ENCODE measurements at places on chromosomes 7 and 10.
A peak's percentile ranks its signal among the peaks of the same experiment; 100 is the strongest.

GRCh38 chr10:78549140-78549935 lies 515.7 kb downstream of the RPS24 start:
- DNase-seq = no peak

GRCh38 chr10:27242951-27243551 lies 2.5 kb upstream of the ACBD5 start:
- DNase-seq = peak; percentile 87

DNA sequence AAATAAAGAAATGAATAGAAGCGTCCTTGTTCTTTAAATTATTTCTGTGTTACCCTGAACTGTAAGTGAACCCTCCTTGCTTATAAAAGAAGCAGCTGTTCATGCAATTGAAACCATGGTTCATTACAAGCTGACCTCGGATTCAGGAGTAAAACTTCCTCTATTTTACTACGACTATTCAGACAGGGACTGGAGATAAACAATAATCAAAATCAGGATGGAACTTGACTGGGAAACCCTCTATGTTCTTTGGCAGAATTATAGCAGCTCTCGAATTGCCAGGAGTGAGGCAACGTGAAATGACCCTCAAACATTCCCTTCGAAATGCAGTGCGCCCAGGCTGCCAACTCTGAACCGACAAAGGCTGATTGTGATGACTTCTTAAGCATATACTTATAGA lies 172.1 kb downstream of the CYP26A1 start:
- DNase-seq = no peak

- no peak for DNase-seq
Measured at GRCh38 chr7:88586890-88587289, 172.6 kb upstream of the ZNF804B start.

- DNase-seq = no peak
Measured at GRCh38 chr10:93337309-93337721, 144.8 kb downstream of the MYOF start.

GRCh38 chr7:5636446-5636835 lies 145.0 kb downstream of the RNF216 start:
- no peak for DNase-seq

DNA sequence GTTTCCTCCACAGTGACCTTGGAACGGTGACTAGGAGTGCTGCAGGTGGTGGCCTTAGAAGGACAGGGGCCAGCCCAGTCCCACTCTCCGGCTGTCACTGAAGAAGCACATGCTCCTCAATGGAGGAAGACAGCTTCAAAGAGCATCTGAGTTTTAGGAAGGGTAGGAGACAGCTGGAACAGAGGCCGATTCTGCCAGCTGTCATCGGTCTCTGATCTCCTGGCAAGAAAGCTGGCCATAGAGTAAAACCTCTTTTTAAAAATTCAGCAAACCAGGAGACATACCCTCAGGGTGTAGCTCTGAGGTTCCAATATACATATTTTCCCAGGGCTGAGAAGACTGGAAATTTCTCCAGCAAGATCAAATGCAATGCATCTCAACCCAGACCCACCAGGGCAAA lies 55.9 kb downstream of the KCNMA1 start:
- no peak for DNase-seq

DNA sequence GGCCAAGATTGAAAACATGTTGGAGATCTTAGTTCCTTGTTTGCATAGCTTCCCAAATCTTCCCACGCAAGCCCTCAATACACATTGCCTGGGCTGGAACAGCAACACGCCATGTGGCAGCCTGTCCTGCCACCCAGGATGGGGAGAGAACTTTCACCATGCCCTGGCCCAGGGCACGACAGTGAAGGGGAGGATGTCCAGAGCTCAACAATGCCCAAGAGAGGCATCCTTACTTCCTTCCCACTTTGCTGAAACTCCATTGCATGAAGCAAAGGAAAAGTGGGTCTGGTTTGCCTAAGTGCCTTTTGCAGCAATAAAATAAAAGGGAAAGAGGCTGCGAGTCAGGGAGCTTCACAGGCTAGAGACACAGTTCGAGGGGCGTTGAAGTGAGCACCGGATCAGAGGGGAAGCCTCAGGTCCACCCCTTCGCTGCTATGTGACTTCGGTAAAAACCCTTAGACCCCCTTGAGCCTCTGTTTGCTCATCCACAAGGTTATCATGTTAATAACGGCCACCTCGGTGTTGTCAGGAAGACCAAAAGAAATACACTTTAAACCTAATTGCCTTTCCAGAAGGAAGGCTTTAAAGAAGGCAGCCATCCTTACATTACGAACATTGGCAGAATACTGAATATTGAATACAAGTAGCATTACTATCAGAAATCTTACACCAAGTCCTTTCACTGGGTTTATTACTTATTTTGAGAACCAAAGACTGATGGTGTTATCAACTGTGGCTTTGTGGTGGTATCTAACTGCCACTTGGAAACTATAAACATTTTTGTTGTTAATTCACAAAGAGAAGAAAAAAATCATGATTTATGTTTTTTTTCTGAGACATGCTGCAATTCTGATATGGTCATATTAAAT lies 133.3 kb downstream of the ICA1 start:
- DNase-seq = peak; percentile 63

DNA sequence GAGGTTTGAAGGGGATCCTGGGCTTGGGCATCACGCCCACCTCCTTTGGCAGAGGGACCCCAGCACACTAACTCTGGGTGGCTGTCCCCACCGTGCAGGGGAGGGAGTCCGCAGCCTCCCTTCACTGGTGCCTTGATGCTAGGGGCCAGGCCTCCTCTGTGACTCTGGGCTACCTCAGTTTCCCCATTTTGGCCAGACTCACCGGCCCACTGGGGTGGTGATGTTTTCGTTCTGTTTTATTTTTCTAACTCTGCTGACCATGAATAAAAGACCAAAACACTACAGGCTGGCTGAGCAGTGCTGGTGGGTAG lies 503 bp upstream of the TRIP6 start:
- no peak for DNase-seq

GRCh38 chr7:32458025-32458424 lies 32.2 kb downstream of the LSM5 start:
- DNase-seq = no peak

DNA sequence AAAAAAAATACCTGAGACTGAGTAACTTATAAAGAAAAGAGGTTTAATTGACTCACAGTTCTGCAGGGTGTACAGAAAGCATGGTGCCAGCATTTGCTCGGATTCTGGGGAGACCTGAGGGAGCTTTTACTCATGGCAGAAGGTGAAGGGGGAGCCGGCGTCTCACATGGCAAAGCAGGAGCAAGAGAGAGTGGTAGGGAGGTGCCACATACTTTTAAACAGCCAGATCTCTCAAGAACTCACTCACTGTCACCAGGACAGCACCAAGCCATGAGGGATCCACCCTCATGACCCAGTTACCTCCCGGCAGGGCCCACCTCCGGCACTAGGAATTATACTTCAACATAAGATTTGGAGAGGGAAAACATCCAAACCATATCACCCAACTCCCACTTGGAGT lies 25.8 kb downstream of the MSRB2 start:
- no peak for DNase-seq

- no peak for DNase-seq
Measured at GRCh38 chr10:86372119-86372783, 5.7 kb upstream of the GRID1 start.

DNA sequence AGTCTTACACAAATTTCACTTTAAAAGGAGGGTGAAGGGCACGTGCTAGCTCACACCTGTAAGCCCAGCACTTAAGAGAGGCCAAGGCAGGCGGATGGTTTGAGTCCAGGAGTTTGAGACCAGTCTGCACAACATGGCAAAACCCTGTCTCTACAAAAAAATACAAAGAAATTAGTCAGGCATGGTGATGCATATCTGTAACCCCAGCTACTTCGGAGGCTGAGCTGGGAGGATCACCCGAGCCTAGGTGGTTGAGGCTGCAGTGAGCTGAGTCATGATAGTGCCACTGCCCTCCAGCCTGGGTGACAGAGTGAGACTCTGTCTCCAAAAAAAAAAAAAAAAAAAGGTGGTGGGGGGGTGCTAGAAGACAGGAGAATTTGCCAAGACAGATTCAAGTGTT lies 237.3 kb upstream of the KLF14 start:
- DNase-seq = peak; percentile 90

- DNase-seq = no peak
Measured at GRCh38 chr7:153529651-153530165, 522.5 kb upstream of the DPP6 start.

DNA sequence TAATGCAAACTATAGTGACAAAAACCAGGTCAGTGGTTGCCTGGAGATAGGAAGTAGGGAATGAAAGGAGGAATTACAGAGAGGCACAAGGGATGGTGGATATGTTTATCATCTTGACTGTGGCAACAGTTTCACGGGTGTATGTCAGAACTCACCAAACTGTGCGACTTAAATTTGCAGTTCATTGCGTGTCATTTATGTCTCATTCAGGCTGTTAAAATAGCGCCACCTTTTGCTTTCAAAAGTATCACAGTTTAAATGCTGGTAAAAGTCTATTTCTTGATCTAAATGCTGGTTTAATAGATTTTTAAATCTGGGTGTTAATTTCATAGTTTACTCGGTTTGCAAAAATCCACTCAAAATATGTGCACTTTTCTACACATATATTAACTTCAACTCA lies 51.0 kb downstream of the PTTG1IP2 start:
- DNase-seq = no peak

- no peak for DNase-seq
Measured at GRCh38 chr10:88455831-88456230, 127.3 kb downstream of the RNLS start.

- DNase-seq = no peak
Measured at GRCh38 chr10:98910546-98910945, 325.1 kb downstream of the HPSE2 start.

DNA sequence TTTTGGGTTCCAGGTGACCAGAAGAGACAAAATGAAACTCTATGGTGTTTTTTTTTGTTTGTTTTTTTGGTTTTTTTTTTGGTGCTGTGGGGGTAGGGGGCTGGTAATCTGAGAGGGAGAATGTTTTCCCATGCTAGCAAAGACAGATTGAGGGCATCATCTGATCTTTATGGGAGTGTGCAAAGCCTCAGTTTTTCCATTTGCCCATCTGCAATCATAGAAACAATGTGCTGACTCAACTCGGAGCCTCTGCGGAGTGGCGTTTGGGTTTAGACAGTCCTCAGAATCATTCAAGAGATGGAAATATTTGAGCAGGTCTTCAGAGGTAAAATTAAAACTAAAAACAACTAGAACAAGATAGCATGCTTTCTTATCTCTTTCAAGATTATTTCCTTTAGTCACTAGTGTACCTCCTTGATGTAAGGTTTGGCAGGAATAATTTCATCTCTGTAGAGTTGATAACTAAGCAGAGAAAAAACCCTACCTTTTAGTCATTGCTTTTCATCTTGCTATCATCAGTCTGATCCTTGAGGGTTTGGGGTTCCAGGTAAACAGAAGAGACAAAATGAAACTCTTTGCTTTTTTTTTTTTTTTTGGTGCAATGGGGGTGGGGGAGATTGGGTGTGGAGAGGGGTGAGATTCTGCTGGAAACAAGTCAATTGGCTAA lies 18.0 kb downstream of the CNNM2 start:
- DNase-seq = peak; percentile 52

DNA sequence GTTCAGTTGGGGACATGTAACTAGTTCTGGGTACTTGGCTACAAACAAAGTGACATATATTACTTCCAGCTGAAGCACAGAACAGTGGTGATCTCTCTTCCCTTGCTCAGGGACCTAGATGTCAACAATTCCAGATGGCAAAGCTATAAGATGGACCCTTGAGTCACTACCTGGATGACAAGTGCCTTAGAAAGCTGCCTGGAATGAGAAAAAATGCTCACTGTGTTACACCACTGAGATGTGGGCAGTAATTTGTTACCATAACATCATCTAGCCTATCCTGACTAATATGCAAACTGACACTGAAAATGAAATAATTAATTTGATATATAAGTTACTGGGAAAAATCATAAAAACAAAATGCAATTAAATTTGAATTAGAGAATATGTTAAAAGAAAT lies 16.4 kb upstream of the CTTNBP2 start:
- DNase-seq = no peak

GRCh38 chr10:16509996-16510395 lies 11.7 kb downstream of the C1QL3 start:
- DNase-seq = no peak

DNA sequence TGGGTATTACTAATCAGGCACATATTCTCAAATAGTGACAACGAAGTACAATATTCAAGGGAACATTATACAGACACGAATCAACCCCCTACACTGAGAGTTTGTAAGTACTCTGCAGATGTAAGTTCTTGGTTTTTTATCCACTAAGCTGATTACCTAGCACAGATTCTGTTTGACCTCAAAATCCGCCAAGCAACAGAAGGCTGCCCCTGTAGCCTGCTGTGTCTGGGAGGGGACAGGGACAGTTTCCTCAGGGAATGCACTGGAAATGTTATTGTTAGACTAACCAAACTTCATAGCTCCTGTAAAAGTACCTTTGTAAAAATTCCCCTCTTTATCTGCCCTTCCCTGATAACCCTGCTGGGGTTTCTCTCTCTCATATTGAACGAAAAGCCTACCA lies 45.2 kb upstream of the ZRANB1 start:
- no peak for DNase-seq

DNA sequence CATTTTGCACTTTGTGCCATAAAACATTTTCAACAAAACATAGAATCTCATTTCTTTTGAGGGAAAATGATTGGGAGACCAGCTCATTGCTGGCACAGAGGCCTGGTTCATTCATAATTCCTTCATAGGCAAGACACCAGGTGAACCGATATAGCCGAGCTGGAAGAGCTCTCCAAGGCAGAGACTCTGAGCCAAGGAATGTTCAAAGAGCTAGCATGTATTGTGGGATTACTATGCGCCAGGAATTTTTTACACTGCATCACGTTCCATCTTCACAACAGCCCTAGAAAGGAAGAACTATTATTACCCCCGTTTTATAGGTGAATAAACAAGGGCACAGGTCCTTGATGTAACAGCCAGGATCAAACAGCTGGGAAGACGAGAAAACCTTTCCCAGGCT lies 2.1 kb upstream of the IL6 start:
- no peak for DNase-seq

DNA sequence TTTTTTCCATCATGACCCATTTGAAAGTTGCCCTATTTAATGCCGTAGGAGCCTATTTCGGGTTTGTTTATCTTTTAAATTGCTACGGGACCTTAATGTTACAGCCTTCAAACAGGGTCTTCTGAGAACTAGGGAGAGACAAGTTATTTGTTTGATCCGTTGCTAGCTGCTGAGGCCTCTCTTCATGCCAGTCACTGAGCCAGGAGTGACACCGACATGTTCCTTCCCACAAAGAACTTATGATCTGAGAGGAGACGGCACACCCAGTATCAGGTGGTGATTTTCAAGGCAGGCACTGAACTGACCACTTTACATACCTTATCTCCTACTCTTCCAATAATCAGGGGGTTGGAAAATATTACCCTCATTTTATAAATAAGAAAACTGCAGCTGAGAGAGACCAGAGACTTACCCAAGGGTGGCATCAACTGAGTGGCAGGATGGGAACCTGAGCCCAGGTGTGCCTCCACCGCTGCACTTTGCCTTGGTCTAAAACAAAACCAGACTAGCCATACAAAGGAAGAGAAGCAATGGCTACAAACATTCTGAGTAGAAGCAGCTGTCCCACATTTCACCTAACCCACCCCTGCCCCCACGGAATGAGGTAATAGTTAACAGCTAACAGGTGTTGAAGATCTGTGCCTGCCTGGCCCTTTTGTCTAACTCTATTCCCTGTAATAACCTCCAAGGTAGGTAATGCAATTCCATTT lies 40.5 kb downstream of the PPP1R3C start:
- no peak for DNase-seq

GRCh38 chr10:86023931-86024280 lies 342.7 kb downstream of the GRID1 start:
- no peak for DNase-seq
